ENCODE measurements at places on chromosomes 5 and 9. TPM values are rescaled to one million over a fixed set of nuclear protein-coding genes. Genes with fewer than 3 reads are reported as not detected.
A peak's percentile ranks its signal among the peaks of the same experiment; 100 is the strongest.

DNA sequence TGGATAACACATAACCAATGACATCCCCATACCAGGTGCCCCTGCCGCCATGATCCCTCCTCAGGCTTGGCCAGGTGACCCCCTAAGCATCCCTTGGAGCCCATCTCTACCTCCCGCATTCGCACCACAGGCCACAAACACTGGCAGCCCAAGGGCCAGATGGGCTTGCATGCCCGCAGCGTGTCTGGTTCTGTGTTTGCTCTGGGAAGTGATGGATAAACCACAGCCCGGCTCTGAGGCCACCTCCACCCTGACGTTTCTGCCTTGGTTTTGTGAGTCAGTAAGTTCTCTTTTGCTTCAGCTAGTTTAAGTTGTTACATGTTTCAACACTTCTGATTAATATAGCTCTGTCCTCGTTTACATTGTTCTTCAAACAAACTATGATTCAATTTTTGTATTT, 172.4 kb upstream of the PHYKPL start:
- no peaks in the 10 kb centered on the region for H3K36me3 ChIP-seq
- no peak overlapping the region for H3K4me3 ChIP-seq
- DNase-seq, result peak; percentile 62

DNA sequence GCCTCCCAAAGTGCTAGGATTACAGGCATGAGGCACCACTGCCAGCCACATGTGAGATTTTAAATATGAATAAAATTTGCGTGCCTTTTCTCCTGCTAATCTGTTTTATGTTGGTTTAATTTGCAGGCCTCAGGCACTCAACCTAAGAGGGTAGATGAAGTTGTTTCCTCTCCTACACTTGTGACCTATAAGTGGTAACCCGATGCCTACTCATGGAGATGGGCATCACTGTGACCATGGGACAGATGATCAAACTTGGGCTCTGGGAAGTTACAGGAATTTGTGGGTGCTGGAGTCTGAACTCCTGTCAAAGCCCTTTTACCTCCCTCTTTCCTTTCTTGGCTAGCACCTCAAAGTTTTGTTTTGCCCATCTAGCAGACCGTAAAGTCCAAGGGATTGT, 1.1 kb downstream of the SLC28A3 start:
- H3K27ac ChIP-seq, result no peak overlapping the region
- H3K36me3 ChIP-seq, result no peaks in the 10 kb centered on the region
- no peak overlapping the region for H3K4me3 ChIP-seq
- no peaks in the 10 kb centered on the region for H3K4me1 ChIP-seq
- DNase-seq, result no peak
- no peaks in the 10 kb centered on the region for H3K27me3 ChIP-seq

DNA sequence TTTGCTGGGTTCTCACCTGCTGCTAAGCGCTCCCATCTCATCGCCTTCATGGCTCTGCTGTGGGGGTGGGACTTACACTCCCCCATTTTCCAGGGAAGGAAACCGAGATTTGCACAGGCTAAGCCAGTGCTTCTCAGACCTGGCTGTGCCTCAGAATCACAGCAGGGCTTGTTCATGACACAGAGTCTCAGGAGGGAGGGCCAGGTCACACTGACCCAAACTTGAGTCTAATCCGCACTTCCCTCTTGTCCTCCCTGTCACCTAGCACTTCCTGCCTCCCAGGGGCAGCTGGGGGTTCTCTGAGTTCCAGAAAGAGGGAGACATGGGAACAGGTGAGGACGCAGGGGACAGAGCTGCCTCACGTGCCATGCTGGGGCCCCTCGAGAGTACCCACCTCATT, 15.6 kb upstream of the IER5L start:
- H3K4me3 ChIP-seq, result no peak overlapping the region
- peaks cover 5% of the 10 kb centered on the region for H3K4me1 ChIP-seq
- peaks cover 6% of the 10 kb centered on the region for H3K27me3 ChIP-seq
- no peak overlapping the region for H3K27ac ChIP-seq
- no peak for DNase-seq

DNA sequence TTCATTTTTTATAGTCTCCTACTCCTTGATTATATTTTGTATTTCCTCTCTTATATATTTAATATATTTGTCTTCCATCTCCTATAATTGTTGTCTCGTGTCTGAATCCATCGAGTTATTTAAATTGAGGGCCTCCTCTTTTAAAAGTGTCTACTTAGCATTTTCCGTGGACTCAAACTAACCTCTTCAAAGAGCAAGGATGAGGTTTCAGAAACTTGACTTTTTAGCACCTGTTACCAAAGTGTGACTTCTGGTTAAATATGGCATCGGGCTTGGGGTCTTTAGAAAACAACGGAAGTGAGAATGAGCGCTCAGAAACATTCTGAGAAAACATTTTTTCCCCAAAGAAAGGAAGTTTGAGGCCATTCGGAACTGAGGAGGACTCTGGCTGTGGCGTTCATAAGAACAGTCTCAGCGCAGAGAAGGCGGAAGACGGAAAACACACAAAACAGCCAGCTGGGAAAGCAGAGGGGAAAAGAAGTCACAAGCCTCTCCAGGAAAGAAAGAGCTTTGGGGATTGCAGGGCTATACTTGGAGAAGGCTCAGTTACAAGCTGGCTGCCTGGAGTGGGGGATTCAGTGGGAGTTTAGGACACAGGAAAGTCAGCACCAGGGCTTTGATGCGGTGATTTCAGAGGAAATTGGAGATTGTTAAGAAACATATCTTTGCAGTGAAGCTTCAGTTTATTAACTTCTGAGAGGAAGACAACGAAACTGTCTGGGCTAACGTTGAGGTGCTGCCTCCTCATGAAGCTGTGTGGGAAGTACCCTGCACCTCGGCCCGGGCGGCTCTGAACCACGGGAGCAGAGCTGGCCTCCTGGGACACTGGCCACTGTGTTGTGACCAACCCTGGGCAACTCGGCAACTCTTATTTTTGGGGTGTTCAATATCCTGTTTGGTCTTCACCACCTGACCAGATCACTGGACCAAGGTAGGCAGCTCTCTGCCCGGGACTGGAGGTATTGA, 25.1 kb upstream of the IRX2 start:
- H3K27ac ChIP-seq, result no peak overlapping the region
- no peaks in the 10 kb centered on the region for H3K4me1 ChIP-seq
- H3K27me3 ChIP-seq, result no peaks in the 10 kb centered on the region
- no peak overlapping the region for H3K4me3 ChIP-seq
- no peaks in the 10 kb centered on the region for H3K36me3 ChIP-seq

- no peak overlapping the region for H3K4me3 ChIP-seq
- no peaks in the 10 kb centered on the region for H3K27me3 ChIP-seq
- no peak for DNase-seq
- no peaks in the 10 kb centered on the region for H3K4me1 ChIP-seq
- H3K27ac ChIP-seq, result no peak overlapping the region
Measured at GRCh38 chr5:23072179-23072578, 219.0 kb upstream of the CDH12 start.

GRCh38 chr5:140318792-140319191, 15.9 kb upstream of the PFDN1 start:
- no peaks in the 10 kb centered on the region for H3K27me3 ChIP-seq
- H3K36me3 ChIP-seq, result no peaks in the 10 kb centered on the region
- peak overlapping the region; percentile 4 for H3K27ac ChIP-seq
- no peak for DNase-seq
- H3K4me1 ChIP-seq, result peaks cover 53% of the 10 kb centered on the region

GRCh38 chr5:150255659-150256409, 33.7 kb downstream of the CAMK2A start:
- H3K27ac ChIP-seq, result no peak overlapping the region
- H3K36me3 ChIP-seq, result no peaks in the 10 kb centered on the region
- H3K27me3 ChIP-seq, result no peaks in the 10 kb centered on the region
- no peaks in the 10 kb centered on the region for H3K4me1 ChIP-seq

DNA sequence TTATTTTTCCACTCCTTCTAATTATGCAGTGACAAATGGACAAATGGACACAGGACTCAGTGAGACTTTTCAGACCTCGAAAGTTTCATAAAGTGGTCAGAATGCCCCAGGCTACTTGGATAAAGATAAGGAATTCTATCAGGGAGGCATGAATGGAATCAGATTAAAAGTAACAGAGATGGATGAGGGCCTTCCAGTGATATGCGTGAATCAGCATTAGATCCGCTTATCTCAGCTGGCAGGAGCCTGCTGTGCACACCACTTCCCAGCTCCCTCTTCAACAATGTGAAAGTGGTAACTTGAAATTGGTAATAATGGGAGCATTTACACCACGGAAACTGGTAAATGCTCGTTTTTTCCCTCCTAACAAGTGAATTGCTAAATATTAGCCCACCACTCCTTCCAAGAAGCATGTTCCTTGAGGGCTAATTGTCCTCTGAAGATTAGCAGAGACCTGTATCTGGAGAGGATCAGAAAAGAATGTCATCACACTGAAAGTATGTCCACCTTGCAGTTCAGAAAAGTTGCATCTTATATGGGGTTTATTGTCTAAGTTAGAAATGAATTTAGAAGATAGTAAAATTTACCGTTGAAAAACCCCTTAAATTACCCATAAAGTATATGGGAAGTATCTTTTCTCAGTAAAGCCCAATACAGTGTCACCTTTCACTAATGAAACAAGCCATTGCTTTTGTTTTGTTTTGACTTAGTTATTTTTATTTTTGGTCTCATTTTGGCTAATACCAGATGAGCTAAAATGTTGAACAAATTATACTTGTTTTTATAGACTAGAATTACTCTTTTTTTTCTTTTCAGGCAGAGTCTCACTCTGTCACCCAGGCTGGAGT, 125.3 kb downstream of the DPYSL3 start:
- H3K27ac ChIP-seq, result no peak overlapping the region
- no peaks in the 10 kb centered on the region for H3K4me1 ChIP-seq
- H3K27me3 ChIP-seq, result no peaks in the 10 kb centered on the region
- DNase-seq, result no peak
- no peak overlapping the region for H3K4me3 ChIP-seq

GRCh38 chr5:151448038-151448985, 909 bp downstream of the SLC36A1 start:
- peaks cover 22% of the 10 kb centered on the region for H3K4me1 ChIP-seq
- peak overlapping the region; percentile 79 for H3K4me3 ChIP-seq
- peaks cover 22% of the 10 kb centered on the region for H3K36me3 ChIP-seq
- DNase-seq, result peak; percentile 21
- peak overlapping the region; percentile 50 for H3K27ac ChIP-seq
- no peaks in the 10 kb centered on the region for H3K27me3 ChIP-seq

Gene CYLC2
- not detected for polyA plus RNA-seq

Gene TMEM8B
- polyA plus RNA-seq, result 3.8 TPM

Gene PANK3
- 11.9 TPM for polyA plus RNA-seq

Gene TMEM215
- polyA plus RNA-seq, result not detected

Data from CD14-positive monocyte (primary cell).